ENCODE measurements at places on chromosomes 7 and 10.
A peak's percentile ranks its signal among the peaks of the same experiment; 100 is the strongest.

GRCh38 chr10:47033081-47033480 lies 121.9 kb downstream of the PTPN20 start:
- H3K27ac ChIP-seq = no peak overlapping the region
- no peak for DNase-seq
- no peaks in the 10 kb centered on the region for H3K36me3 ChIP-seq
- H3K4me1 ChIP-seq = no peaks in the 10 kb centered on the region

DNA sequence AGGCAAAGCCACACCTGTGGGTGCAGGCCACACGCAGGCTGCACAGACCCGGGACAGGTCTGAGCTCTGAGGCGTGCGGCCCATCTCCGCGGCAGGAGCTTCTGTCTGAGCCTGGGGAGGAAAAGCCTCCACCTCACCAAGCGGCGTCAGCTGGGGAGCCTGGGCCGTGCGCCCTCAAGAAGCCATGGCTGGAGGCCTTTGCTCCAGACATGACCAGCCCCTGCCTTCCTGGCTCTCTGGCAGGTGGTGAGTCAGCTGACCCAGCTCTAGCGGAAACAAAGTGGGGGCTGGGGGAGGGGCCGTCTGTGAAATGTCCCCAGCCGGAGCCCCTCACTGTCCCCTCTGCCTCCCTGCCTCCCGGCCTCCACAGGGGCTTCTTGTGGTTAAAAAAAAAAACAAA lies 12.5 kb downstream of the GPER1 start:
- no peaks in the 10 kb centered on the region for H3K36me3 ChIP-seq
- H3K4me1 ChIP-seq = peaks cover 37% of the 10 kb centered on the region
- no peak for DNase-seq

DNA sequence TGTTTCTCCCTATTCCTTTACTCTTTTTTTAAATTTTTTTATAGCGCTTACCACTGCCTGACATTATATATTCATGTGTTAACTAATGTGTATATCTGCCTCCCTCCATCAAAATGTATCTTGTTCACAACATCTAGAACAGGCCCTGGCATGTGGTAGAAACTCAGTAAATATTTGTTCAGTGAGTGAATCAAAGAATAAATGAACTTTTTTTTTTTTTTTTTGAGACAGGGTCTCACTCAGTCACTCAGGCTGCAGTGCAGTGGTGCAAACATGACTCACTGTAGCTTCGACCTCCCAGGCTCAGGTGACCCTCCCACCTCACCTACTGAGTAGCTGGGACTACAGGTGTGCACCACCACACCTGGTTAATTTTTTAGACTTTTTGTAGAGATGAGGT lies 7.5 kb upstream of the CALD1 start:
- H3K4me1 ChIP-seq = peaks cover 10% of the 10 kb centered on the region
- no peaks in the 10 kb centered on the region for H3K36me3 ChIP-seq
- H3K27ac ChIP-seq = no peak overlapping the region
- no peak overlapping the region for H3K4me3 ChIP-seq
- DNase-seq = no peak

DNA sequence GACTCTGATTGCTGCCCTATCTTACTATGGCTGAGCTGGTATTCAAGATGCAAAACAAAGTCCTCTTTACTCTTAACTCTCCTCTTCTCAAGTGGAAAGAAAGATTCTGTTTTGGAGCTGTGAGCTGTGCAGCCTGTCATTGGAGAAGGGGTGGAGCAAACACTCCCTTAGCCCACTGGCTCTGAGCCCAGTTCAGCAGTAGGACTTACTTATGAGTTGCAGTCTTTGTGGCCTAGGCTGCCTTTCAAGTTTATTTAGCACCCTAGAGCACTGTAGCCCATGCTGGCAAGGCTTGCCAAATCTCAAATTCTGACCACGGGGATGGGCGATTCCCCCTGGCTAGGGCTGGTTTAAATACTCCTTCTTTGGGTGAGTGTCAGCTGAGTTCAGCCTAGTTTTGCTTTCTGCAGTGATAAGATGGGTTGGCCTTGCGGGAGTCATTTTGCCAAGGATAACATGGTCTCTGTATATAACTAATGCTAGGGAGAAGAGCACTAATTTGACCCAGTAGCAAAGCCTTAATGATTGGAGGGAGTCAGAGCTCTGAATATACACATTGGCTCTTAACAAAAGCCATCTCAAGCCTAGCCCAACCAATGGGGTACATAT lies 110.2 kb downstream of the MYO3A start:
- DNase-seq = no peak
- H3K27me3 ChIP-seq = no peaks in the 10 kb centered on the region
- H3K4me1 ChIP-seq = peaks cover 16% of the 10 kb centered on the region
- no peak overlapping the region for H3K4me3 ChIP-seq

DNA sequence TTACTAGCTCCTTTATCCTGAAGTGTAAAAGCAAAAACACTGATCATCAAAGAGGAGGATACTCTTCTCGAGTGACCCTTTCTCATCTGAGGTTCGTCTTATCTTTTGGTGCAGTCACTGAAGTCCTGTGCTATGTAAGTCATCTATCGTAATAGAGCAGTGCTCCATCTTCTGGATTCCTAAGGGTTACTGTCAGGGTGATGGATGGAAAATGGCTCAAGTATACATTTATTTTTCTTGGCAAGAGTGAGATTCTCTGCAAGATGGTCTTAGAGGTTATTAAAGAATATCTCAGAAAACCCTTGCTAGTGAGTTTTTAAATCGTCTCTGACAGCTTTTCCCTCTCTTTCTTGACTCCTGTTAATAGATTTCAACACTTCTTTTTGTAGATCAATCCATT lies 12.4 kb downstream of the PRKG1 start:
- H3K27ac ChIP-seq = no peak overlapping the region
- H3K4me1 ChIP-seq = peaks cover 14% of the 10 kb centered on the region
- no peaks in the 10 kb centered on the region for H3K36me3 ChIP-seq
- no peaks in the 10 kb centered on the region for H3K27me3 ChIP-seq
- H3K4me3 ChIP-seq = no peak overlapping the region
- no peak for DNase-seq

DNA sequence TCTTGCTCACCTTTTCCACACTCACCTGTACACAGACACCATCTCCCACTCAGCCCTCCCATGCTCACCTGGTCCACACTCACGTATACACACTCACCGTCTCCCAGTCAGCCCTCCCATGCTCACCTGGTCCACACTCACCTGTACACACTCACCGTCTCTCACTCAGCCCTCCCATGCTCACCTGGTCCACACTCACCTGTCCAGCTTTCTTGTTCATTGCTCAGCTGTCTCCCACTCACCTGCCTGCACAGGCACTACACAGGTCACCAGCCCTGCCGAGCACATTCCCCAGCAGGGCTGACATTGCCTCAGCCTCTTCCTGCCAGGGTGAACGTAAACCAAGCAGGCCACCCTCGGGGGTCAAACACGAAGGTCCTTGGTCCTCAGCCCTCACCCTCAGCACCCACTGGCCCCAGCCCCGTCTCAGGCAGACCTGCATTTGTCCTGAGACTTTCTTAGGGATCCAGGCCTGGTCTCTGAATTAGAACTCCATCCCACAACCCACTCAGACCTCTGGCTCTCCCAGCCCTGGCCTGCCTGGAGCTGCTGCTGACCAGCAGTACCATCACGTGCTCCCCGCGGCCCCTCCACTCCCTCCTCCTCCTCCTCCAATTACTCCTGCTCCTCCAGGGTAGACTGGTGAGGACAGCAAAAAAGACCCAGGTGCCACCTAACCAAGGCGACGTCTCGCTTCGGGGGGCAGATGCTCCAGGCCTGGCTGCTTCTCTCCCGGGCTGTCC lies 12.8 kb upstream of the DNAAF5 start:
- H3K4me1 ChIP-seq = peaks cover 9% of the 10 kb centered on the region
- H3K27me3 ChIP-seq = no peaks in the 10 kb centered on the region
- H3K27ac ChIP-seq = no peak overlapping the region

DNA sequence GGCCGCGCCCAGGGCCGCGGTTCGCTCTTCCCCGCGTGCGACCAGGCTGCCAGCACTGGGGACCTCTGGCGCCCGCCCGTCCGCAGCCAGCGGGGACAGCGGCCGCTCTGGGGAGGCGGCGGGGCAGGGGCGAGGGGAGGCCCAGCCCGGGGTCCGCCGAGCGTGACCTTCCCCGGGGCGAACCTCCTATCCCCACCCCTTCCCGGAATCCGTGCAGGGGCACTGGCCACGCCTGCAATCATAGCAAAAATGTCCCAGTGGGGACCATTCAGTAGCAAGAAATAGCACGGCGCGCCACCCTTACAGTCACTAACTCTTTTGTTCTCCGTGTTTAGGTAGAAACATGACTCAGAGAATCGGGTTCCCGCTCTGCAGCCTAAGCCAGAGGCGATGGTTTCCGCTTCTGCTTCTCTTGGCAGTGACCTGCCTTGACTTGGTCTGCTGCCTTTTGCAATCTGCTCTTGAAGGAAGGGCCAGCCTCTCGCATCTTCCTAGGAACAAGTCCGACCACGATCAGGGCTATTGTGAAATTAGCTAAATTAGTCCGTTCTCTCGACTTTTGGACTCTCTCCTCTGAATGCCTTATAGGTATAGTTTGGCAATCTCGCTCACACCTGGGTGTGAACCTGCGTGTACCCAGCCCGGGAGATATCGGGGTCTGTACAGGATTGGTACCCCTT lies 79.3 kb upstream of the ACBD5 start:
- H3K27me3 ChIP-seq = no peaks in the 10 kb centered on the region
- H3K36me3 ChIP-seq = no peaks in the 10 kb centered on the region
- peak overlapping the region; percentile 15 for H3K27ac ChIP-seq
- H3K4me3 ChIP-seq = peak overlapping the region; percentile 62

All from thoracic aorta (tissue), 2 donors.